EL (cell line): ENCODE measurements at places on chromosomes 7 and 10.

DNA sequence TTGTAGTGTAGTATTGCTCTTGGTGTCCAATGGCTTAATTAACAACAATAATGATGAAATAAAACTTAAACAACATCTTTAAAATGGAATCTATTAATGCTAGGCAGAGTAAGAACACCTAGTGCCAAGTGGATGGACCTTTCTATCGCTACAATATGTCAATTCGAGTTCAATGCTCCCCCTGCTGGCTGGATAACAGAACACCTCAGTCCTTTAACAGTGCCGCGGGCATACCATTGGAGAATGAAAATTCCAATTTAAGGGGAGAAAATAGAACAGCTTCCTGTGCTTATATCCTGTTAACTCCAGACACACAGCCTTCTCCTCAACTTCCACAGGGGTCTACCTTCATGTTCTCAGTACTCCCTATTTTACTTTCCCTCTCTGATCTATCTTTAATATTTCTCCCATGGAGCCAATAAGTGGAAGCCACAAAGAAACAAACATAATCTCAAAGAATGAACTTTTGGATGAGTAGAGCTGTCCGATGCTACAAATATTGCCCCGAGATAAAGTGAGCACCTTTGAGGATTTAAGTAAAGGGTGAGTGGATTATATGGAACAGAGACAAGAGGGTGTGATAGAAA, 41.4 kb downstream of the COL1A2 start:
- peak; percentile 72 for DNase-seq

DNA sequence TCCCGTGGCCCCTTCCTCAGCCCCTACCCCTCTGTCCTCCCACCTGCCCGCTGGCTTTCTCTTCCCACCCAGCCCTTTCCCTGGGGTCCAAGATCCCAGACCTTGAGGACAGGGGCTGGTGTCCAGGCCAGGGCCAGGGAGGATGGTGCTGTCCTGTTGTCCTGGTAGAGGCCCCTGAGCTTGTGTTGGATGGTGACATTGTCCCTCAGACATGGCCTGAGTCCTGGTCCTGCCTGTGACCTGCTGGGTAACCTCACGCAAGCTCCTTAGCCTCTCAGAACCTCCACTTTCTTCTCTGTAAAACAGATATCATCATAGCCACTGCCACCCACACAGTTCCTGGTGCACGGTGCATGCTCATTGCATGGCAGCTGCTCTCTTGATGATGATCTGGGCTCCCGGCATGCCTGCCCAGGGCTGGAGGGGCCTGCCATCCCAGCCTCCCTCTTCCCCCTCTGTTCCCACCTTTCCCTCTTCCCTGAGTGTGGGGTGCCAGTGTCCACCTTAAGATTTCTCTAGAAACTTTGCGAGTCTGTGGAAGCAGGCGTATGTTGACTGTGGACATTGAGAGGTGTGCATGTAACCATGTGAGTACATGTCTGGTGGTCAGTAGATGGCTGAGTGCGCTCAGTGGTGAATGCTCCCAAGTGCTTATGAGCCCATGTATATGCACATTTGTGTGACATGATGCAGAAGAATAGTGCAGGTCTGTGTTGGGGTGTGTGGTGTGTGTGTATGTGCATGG, 60.4 kb downstream of the NEURL1 start:
- DNase-seq, result no peak

DNA sequence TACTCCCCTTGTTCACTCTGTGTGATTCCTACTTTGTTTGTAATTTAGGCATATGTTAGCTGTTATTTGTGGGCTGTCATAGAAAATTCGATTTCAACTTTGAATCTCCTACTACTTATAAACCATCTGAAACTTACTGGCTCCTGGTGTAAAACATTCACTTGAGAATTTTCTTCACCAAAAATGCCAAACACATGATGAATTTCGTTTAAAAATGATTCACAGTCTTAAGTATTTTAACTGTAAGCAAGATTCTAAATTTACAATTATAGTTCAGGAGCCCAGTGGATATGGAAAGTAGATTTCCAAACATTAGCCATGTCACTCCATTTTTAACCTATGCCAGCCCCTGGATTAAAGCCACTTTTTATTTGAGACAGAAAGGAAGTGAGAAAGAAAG, 3.1 kb downstream of the CPED1 start:
- DNase-seq, result peak; percentile 76

- DNase-seq, result no peak
Measured at GRCh38 chr10:11797281-11797680, 25.9 kb upstream of the PROSER2 start.

DNA sequence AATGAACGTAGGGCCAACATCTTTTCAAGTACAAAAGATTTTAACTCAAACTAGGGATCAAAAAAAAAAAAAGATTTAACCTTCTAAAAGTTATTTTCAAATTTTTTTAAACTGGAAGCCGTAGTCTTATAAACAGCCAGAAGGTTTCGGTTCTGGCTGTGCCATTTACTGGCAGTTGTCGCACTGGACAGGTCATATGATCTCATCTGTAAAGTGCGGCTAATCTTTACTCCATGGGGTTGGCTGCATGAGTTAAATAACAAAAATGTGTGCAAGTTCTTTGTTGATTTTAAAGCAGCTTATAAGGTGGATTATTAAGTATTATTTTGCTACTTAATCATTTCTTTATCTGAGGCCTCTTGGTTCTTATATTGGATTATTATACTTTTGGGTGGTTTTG, 36.6 kb downstream of the TRUB1 start:
- DNase-seq, result no peak

GRCh38 chr10:58330431-58330830, 4.4 kb upstream of the UBE2D1 start:
- DNase-seq, result no peak

DNA sequence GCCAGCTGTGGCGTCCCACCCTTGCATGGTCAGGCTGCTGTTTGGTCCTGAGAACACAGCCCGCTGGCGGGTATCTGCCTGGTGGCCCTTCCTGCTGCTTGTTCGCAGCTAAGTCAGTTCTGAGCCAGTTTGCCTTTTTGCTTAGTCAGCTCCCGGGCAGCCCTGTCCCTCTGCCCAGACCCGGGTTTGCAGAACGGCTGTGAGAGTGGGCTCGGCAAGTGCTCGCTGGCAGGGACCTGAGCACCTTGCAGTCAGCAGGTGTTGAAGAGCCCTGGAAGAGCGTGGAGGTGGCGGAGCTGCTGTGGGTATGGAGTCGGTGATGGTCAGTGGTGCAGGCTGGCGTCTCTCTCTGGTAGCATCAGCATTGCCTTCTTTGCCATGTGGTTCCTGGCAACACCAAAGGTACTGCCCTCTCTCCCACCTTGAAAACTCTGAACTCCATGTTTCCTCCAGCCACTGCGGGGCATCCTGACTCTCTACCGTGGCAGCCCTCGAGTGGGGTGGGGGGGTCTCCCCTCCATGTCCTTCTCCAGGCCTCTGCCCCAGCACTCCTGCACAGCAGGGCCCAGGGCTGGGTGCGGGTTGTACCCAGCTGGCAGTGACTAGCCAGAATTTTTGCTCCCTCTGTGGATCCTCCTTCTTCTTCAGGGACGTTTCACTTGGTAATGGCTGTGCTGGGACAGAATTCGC, 4.6 kb downstream of the INPP5A start:
- no peak for DNase-seq

- peak; percentile 98 for DNase-seq
Measured at GRCh38 chr7:101217388-101218235, at the start of the genes PLOD3 and ZNHIT1. Gene PLOD3 (minus strand): TSS chr7:101217581. CDS start chr7:101217274, 307 bp downstream. Gene ZNHIT1 (plus strand): TSS chr7:101218165. CDS start chr7:101218196, 31 bp downstream.

DNA sequence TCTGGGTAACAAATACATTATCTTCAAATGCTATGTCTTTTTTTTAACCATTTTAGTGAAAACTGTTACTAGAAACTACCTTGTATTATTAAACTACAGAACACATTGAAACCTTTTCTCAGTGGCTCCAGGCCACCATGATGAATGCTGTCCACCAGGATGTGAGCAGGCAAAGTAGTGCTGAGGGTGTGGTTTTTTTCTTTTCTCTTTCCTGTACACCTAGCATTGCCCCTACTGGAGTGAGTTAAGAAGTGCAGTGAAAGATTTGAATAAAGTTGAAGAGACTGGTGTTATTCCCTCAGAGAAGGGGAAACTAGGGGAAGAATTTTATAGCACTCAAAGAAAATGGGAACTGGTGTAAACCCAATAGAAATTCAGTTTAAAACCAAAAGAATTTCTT, 120.0 kb upstream of the SAMD8 start:
- DNase-seq, result peak; percentile 26

DNA sequence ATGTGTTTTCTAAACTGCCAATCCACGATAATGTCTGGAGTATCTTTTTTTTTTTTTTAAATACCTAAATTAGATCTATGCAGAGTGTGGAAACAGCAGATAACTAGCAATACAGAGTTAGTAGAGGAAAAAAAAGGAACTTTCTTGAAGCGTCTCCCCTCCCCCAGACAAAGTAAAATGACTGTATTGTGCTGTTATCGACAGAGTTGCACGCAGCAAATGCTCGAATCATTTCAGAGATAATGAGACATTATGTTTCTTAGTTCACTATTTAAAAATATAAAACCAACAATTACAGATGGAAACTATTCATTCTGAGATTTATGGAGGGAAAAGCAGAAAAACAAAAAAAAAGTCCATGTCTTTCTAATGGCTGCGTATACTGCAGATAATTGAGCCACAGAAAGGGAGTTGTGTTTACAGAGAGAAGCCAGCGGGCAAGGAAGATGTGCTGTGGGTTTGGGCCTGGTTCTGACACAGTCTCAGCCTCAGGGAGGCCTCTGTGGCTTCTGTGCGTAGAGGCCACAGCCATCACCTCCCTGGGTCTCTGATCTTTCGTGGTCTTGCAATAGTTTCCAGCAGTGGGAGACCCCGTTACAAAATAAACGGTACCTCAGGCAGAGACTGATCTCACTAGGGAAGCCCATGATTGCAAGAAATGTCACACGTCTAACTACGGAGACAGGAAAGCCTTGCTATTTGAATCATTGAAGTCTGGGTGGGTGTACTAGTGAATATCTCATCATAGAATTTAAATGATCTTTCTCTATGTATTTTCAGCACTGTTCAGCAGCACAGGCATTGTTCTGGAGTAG, 19.1 kb upstream of the KLF6 start:
- no peak for DNase-seq

- DNase-seq, result no peak
Measured at GRCh38 chr7:114507381-114507780, 92.8 kb downstream of the FOXP2 start.

GRCh38 chr10:84848967-84849366, 520.6 kb downstream of the CCSER2 start:
- no peak for DNase-seq

GRCh38 chr7:22907805-22908204, 85.2 kb upstream of the TOMM7 start:
- no peak for DNase-seq

GRCh38 chr7:134307320-134307719, 9.4 kb downstream of the SLC35B4 start:
- DNase-seq, result peak; percentile 28

GRCh38 chr10:118974951-118975350, 54.6 kb upstream of the NANOS1 start:
- DNase-seq, result no peak

- DNase-seq, result no peak
Measured at GRCh38 chr7:8254667-8255066, 7.3 kb downstream of the ICA1 start.

- DNase-seq, result peak; percentile 81
Measured at GRCh38 chr10:103757531-103758293, 97.7 kb downstream of the SH3PXD2A start.

DNA sequence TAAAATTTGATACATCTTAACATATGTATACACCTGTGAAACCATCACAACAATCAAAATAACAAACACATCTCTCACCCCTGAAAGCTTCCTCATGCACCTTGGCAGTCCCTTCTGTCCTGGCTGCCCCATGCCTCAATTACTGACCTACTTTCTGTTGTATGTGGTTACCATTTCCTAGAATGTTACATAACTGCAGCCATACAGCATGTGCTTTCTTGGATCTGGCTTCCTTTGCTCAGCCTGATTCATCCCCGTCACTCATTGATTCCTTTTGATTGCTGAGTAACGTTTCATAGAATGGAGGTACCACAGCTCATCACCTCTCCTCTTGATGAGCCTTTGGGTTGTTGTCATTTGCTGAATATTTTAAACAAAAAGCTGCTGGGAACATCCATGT, 165.3 kb downstream of the CELF2 start:
- DNase-seq, result no peak

GRCh38 chr10:79246606-79247275, 100.5 kb upstream of the PPIF start:
- peak; percentile 28 for DNase-seq

DNA sequence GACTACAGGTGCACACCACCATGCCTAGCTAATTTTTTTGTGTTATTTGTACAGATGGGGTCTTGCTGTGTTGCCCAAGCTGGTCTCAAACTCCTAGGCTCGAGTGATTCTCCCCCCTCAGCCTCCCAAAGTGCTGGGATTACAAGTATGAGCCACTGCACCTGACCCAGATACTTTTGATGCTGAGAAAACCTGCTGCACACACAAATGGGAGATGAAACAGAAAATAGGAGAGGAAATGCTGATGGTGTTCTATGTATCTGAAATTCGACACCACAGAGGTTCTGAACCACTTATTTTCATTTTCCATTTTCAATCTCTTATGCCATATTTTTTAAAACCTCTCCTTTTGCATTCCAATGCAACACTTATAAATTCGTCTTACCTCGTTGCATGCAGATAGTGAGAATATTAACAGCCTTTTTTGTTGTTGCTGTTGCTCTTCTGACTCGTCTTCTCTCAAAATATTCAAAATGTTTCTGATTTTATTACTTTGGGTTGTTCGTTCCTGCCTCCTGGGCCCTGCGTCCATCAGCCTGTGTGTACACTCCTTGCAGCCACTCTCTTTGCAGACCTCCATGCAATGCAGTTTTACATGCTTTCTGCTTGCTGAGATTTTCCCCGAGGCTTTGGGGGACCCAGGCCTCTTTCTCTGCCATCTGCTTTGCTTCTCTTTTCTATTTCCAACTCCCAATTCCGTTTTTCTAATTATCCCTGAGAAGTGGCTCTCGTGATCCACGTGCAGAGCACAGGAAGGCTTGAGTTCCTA, 556.1 kb downstream of the GALNT17 start:
- no peak for DNase-seq

GRCh38 chr7:131556053-131556908, at the start of gene PODXL:
Gene PODXL (minus strand): TSS chr7:131556628. CDS start chr7:131556359, 269 bp downstream.
- peak; percentile 73 for DNase-seq

GRCh38 chr7:67786021-67786420, 789.4 kb downstream of the TYW1 start:
- no peak for DNase-seq

DNA sequence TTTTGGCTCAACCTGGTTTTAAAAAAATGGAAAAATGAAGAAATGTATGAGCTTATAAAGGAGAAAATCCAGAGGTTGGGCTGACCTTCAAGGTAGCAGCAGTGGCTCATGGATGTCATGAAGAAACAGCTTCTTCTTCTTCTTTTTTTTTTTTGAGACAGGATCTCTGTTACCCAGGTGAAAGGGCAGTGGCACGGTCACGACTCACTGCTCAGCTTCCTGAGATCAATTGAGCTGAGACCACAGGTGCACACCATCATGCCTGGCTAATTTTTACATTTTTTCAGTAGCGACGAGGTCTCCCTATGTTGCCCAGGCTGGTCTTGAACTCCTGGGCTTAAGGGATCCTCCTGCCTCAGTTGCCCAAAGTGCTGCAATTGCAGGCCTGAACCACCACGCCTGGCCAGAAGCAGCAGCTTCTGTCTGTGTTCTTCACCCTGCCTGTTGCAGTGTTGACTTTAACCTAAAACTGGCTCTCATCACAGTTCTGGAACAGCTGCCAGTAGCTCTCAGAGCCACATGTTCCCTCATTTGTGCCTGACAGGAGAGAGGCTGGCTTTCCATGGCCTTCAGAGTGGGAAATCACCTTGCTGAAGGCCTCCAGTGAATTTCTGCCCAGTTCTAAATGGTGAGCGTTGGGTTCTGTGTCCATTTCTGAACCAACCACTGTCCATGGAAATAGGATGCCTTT, 117.7 kb downstream of the PFKFB3 start:
- DNase-seq, result no peak

- peak; percentile 64 for DNase-seq
Measured at GRCh38 chr10:77710759-77711682, 73.4 kb upstream of the KCNMA1 start.

- no peak for DNase-seq
Measured at GRCh38 chr10:96290368-96291133, 13.7 kb upstream of the DNTT start.
